Liver (tissue), 10 donors: ENCODE measurements at places on chromosomes 7 and 10.

GRCh38 chr10:127013211-127013656 lies 108.0 kb downstream of the DOCK1 start:
- H3K4me3 ChIP-seq: no peak overlapping the region
- peak overlapping the region; percentile 11 for H3K27ac ChIP-seq
- H3K4me1 ChIP-seq: peaks cover 2% of the 10 kb centered on the region

GRCh38 chr10:102646610-102647442 lies 2.5 kb downstream of the TRIM8 start:
- peak overlapping the region; percentile 99 for H3K27ac ChIP-seq
- H3K27me3 ChIP-seq: no peaks in the 10 kb centered on the region
- peak overlapping the region; percentile 78 for H3K4me3 ChIP-seq
- peaks cover 45% of the 10 kb centered on the region for H3K4me1 ChIP-seq

DNA sequence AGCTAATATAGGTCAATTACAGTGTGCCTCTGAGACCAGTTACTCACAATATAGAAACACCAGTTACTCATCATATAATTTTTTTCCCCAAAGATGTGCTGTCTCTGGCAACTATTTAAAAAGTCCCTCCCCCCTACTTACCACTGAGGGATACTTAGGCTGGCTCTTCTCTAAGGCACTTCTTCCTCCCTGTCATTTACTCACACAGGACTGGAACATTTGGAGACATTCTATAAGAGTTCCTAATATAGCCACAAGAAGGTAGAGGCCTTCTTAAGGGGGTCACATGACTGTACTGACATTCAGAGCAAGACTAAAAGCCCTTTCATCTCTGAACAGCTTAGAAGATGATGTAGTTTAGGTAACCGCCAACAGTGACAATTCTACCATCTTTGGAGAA lies 44.4 kb upstream of the SLIT1 start:
- H3K36me3 ChIP-seq: no peaks in the 10 kb centered on the region
- DNase-seq: no peak
- no peaks in the 10 kb centered on the region for H3K27me3 ChIP-seq
- H3K4me1 ChIP-seq: peaks cover 17% of the 10 kb centered on the region
- H3K27ac ChIP-seq: no peak overlapping the region

GRCh38 chr10:102152545-102152890 lies 329 bp downstream of the NOLC1 start:
- peaks cover 31% of the 10 kb centered on the region for H3K36me3 ChIP-seq
- peaks cover 5% of the 10 kb centered on the region for H3K4me1 ChIP-seq
- peak overlapping the region; percentile 87 for H3K27ac ChIP-seq
- DNase-seq: no peak
- H3K27me3 ChIP-seq: no peaks in the 10 kb centered on the region

DNA sequence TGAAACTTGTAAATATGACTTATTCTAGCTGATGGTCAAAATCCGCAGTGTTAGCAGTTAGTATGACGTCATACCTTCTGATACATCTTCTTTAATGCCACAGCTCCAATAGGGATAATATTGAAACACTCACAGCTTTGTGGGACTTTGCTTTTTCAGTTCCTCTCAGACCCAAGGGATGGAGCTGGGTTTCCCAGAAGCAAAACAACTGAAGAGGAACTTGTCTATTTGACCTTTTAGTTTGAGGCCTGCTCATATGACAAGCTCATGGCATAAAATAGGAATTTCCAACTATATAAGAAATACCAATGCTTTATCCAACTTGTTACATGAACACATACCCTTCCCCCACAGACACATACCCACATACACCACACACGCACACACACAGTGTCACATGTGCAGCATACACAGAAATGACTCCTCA lies 31.6 kb upstream of the C10orf67 start:
- H3K4me3 ChIP-seq: no peak overlapping the region
- no peaks in the 10 kb centered on the region for H3K27me3 ChIP-seq
- H3K36me3 ChIP-seq: no peaks in the 10 kb centered on the region

- H3K36me3 ChIP-seq: no peaks in the 10 kb centered on the region
- H3K4me1 ChIP-seq: peaks cover 31% of the 10 kb centered on the region
- no peak overlapping the region for H3K4me3 ChIP-seq
- no peak for DNase-seq
- peak overlapping the region; percentile 93 for H3K27ac ChIP-seq
- no peaks in the 10 kb centered on the region for H3K27me3 ChIP-seq
These were observed 7.8 kb downstream of the ABLIM1 start for GRCh38 chr10:114650266-114650665.

DNA sequence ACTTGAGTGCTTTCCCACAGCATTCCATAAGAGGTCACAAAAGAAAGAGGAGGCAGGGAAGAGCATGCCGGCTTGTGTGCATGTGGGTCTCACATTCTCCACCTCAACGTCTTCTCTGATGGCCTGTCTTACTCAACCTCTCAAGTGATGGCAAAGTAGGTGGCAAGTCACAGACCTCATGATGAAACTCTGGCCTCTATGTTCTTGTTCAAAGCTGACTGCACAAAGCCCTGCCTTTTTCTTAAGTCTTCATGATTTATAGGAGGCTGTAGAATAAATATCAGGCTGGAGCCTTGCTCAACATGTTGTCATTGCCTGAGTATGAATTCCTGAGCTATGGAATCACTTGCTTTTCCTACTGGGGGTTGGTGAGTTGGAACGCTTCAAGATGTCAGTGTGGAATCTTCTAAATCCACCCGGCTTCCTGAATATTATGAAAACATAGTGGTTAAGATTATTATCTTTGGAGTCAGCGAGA lies 213.6 kb upstream of the INHBA start:
- H3K27me3 ChIP-seq: no peaks in the 10 kb centered on the region
- H3K36me3 ChIP-seq: no peaks in the 10 kb centered on the region
- no peak overlapping the region for H3K4me3 ChIP-seq
- no peak for DNase-seq
- no peak overlapping the region for H3K27ac ChIP-seq

DNA sequence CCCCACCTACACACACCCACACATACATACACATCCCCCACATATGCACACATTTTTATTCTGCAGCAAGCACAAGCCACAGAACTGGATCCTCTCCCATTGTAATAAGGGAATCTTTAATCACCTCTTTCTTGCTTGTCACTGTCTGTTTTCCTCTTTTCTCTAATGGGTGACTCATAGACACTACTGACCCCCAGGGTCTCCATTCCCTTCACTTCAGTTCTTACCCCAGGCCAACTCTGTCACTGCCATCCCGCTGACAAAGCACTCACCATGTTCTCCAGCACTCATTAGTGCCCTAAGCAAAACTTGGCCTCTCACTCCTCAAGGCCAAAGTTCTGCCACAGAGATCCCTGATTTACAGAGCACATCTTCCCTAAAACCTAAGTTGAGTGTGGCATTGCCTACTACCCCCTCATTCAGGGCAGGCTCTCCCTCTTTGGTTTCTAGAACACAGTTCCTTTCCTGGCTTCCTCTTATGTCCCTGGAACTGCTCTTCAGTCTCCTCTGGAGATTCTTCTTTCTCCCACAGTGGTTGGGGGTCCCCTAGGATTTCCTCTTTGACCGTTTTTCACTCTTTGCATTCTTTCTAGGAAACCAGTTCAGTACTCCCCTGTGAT lies 39.6 kb upstream of the INHBA start:
- no peaks in the 10 kb centered on the region for H3K36me3 ChIP-seq
- H3K27ac ChIP-seq: no peak overlapping the region
- H3K27me3 ChIP-seq: no peaks in the 10 kb centered on the region
- H3K4me3 ChIP-seq: no peak overlapping the region
- H3K4me1 ChIP-seq: no peaks in the 10 kb centered on the region
- no peak for DNase-seq

- no peak for DNase-seq
- no peak overlapping the region for H3K27ac ChIP-seq
- H3K27me3 ChIP-seq: no peaks in the 10 kb centered on the region
- H3K36me3 ChIP-seq: no peaks in the 10 kb centered on the region
These were observed 203.0 kb upstream of the KLF14 start for GRCh38 chr7:130937016-130937415.

- DNase-seq: no peak
- H3K4me1 ChIP-seq: no peaks in the 10 kb centered on the region
- H3K27ac ChIP-seq: no peak overlapping the region
These were observed 224.2 kb upstream of the LYZL1 start for GRCh38 chr10:29064680-29065079.

GRCh38 chr10:94402843-94403379 lies 570 bp downstream of the TBC1D12 start:
- no peaks in the 10 kb centered on the region for H3K36me3 ChIP-seq
- H3K27me3 ChIP-seq: no peaks in the 10 kb centered on the region
- H3K27ac ChIP-seq: peak overlapping the region; percentile 82
- H3K4me3 ChIP-seq: peak overlapping the region; percentile 85
- peaks cover 9% of the 10 kb centered on the region for H3K4me1 ChIP-seq
